Naive thymus-derived CD4-positive, alpha-beta T cell (primary cell): ENCODE measurements at places on chromosomes 3 and 15. TPM values are rescaled to one million over a fixed set of nuclear protein-coding genes. Genes with fewer than 3 reads are reported as not detected.

Gene ZIC4
- total RNA-seq: not detected

- no peak overlapping the region for H3K4me3 ChIP-seq
- no peak for DNase-seq
- no peaks in the 10 kb centered on the region for H3K27me3 ChIP-seq
- no peaks in the 10 kb centered on the region for H3K36me3 ChIP-seq
- H3K4me1 ChIP-seq: no peaks in the 10 kb centered on the region
- H3K27ac ChIP-seq: no peak overlapping the region
Measured at GRCh38 chr3:159451067-159451466, 537.6 kb upstream of the IL12A start.

DNA sequence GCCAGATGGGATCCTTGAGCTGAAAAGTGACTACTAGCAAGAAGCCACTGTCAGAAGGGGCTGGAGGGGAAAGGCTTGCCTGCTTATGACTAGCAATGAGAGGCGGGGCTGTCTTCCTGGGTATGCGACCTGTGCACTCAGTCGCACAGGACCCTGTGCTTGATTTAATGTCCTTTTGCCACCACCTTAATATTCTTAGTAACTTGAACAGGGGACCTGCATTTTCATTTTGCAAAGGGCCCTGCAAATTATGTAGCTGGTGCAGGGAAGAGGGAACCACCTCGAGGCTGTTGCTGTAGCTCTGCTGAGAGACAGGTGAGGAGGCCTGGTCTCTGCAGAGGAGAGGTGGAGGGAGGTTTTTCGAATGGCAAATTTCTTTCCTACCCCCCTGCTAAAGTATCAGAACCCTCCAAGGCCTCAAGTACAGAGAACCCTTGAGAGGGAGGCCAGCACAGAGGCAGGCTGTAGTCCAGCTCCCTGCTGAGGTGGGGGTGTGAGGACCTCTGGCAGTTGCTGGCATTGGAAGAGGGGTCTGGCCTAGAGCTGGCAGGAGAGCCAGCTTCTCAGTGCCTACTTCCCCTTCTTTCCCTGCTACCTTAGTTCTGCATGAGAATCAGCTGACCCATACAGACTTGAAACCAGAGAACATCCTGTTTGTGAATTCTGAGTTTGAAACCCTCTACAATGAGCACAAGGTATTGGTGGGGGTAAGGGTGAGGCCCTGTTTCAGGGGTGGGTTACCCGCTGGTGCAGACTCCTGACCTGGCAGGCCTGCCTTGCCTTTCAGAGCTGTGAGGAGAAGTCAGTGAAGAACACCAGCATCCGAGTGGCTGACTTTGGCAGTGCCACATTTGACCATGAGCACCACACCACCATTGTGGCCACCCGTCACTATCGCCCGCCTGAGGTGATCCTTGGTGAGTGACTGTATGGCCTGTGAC is 11.4 kb downstream of the CLK3 start:
- no peaks in the 10 kb centered on the region for H3K4me1 ChIP-seq
- H3K27ac ChIP-seq: no peak overlapping the region
- no peaks in the 10 kb centered on the region for H3K27me3 ChIP-seq
- peaks cover 99% of the 10 kb centered on the region for H3K36me3 ChIP-seq
- H3K4me3 ChIP-seq: no peak overlapping the region
- no peak for DNase-seq

GRCh38 chr3:185403002-185403401 is 40.1 kb downstream of the MAP3K13 start:
- DNase-seq: no peak
- H3K36me3 ChIP-seq: no peaks in the 10 kb centered on the region
- H3K4me3 ChIP-seq: no peak overlapping the region
- H3K4me1 ChIP-seq: no peaks in the 10 kb centered on the region

Gene BTBD1
- total RNA-seq: 36.1 TPM

- H3K27me3 ChIP-seq: no peaks in the 10 kb centered on the region
- no peaks in the 10 kb centered on the region for H3K4me1 ChIP-seq
- H3K27ac ChIP-seq: no peak overlapping the region
- no peak for DNase-seq
Measured at GRCh38 chr3:10768708-10769394, 47.2 kb upstream of the SLC6A11 start.

- no peaks in the 10 kb centered on the region for H3K36me3 ChIP-seq
- DNase-seq: no peak
- H3K4me3 ChIP-seq: no peak overlapping the region
- no peaks in the 10 kb centered on the region for H3K27me3 ChIP-seq
- no peaks in the 10 kb centered on the region for H3K4me1 ChIP-seq
Measured at GRCh38 chr15:98077186-98077585, 116.7 kb downstream of the ARRDC4 start.

Gene RAB6B
- 1.2 TPM for total RNA-seq

DNA sequence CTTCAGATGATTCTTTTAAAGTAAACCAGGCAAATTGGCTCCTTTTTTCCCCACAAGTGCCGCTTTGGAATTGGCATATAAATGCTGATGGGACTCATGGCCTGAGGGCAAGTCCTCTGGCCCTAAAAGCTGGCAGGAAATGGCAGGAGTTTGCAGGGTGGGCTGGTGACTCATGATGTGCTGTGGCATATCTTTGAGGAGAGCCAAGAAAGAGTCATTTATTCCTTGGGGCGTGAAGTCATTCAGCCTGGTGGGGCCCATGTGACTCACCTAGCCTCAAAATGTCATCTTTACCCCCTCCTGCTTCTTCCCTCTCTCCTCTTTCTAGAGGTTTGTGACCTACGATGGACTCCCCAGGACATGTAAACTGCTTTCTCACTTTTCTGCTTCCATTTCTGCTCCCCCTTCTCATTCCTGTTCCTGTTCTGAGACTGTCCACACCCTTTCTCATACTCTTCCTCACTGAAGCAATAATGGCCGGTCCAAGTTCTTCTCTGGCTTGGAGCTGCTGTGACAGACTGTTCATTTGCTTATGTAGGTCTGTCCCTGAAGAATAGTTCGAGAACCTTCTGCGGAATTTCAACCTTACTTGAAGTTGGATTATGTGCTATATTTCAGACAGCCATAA is 326.1 kb downstream of the SATB1 start:
- H3K4me1 ChIP-seq: no peaks in the 10 kb centered on the region
- no peaks in the 10 kb centered on the region for H3K36me3 ChIP-seq

DNA sequence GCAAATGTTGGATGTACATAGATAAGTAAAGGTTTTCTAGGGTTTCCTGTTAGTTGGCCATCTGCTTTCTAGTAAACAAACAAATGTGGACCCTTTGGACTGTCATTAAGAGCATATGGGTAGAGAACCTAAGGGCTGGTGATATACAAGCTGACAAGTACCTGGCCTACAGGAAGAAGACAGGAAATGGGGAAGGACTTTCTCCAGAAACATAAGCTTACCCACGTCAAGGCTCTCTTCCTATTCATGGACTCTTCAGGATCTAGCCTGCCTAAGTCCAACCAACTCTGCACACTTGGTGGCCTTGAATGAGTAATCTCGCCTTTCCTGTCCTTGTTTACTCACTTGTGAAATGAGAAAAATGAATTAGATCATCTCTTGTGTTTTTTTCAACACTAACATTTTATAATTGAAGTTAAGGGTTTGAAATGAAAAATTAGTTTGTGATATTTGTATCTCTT is 22.2 kb upstream of the GOLIM4 start:
- H3K4me1 ChIP-seq: no peaks in the 10 kb centered on the region
- H3K4me3 ChIP-seq: no peak overlapping the region
- H3K27ac ChIP-seq: no peak overlapping the region
- H3K27me3 ChIP-seq: no peaks in the 10 kb centered on the region

GRCh38 chr3:2770451-2770850 is 339.7 kb downstream of the IL5RA start:
- no peak for DNase-seq
- no peak overlapping the region for H3K4me3 ChIP-seq
- no peaks in the 10 kb centered on the region for H3K27me3 ChIP-seq
- H3K27ac ChIP-seq: no peak overlapping the region
- no peaks in the 10 kb centered on the region for H3K4me1 ChIP-seq

DNA sequence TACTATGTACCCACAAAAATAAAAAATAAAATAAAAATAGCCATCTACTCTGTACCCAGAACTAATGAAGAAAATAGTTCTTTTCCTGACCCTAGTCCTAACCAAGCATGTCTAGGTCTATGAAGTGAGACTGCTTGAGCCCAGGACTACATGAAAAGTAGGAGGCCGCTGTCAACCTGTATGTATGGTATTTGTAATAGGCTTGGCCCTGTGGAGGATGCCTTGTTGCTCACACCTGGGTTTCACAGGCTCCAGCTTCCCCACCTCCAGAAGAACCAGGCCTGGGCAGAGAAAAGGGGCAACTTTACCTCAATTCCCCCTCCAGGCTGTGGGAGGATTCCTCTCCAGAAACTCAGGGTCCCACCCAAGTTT is 6.8 kb upstream of the PKM start:
- no peak for DNase-seq
- no peaks in the 10 kb centered on the region for H3K27me3 ChIP-seq
- no peak overlapping the region for H3K27ac ChIP-seq
- H3K4me1 ChIP-seq: peaks cover 11% of the 10 kb centered on the region

DNA sequence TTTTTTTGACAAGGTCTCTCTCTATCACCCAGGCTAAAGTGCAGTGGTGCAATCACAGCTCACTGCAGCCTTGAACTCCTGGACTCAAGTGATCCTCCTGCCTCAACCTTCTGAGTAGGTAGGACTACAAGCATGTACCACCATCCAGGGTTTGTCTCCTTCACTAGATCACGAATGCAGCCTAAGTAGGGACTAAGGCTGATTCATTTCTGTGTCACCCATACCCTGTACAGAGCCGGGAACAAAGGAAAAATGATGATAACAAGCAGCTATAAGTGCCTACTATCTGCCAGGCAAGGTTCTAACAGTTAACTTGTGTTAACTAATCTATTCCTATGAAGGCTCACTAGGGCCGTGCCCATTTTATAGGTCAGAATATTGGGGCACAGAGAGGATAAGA is 7.0 kb downstream of the TMEM40 start:
- no peak for DNase-seq
- no peak overlapping the region for H3K4me3 ChIP-seq
- no peaks in the 10 kb centered on the region for H3K4me1 ChIP-seq
- no peaks in the 10 kb centered on the region for H3K27me3 ChIP-seq
- H3K36me3 ChIP-seq: no peaks in the 10 kb centered on the region

GRCh38 chr3:62823461-62824050 is 51.7 kb downstream of the CADPS start:
- no peak overlapping the region for H3K27ac ChIP-seq
- no peaks in the 10 kb centered on the region for H3K27me3 ChIP-seq
- H3K4me3 ChIP-seq: no peak overlapping the region
- no peaks in the 10 kb centered on the region for H3K4me1 ChIP-seq

- no peaks in the 10 kb centered on the region for H3K36me3 ChIP-seq
- H3K27me3 ChIP-seq: no peaks in the 10 kb centered on the region
- no peak for DNase-seq
- H3K27ac ChIP-seq: no peak overlapping the region
- H3K4me3 ChIP-seq: no peak overlapping the region
Measured at GRCh38 chr15:58148120-58148519, 9.9 kb downstream of the AQP9 start.

DNA sequence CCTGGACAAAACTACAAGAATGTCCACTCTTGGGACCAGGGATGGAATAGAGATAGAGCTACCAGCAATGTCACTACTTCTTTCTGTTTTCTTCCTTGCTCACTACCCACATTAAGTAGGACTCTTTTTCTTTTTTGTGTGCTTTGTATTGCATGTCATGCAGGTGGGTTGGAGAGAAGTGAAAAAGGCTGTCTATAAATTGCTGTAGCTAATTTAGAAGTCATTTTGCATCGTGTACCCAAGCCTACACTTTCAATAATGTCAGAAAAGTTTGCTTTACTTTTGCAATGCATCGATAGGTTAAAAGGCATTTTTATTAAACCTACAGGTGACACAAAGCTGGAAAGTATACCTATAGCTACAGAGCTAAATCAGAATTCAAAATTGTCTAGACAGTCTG is 58.9 kb downstream of the GTF2E1 start:
- H3K4me1 ChIP-seq: no peaks in the 10 kb centered on the region
- DNase-seq: no peak
- H3K27ac ChIP-seq: no peak overlapping the region
- no peaks in the 10 kb centered on the region for H3K27me3 ChIP-seq
- H3K4me3 ChIP-seq: no peak overlapping the region
- H3K36me3 ChIP-seq: no peaks in the 10 kb centered on the region

DNA sequence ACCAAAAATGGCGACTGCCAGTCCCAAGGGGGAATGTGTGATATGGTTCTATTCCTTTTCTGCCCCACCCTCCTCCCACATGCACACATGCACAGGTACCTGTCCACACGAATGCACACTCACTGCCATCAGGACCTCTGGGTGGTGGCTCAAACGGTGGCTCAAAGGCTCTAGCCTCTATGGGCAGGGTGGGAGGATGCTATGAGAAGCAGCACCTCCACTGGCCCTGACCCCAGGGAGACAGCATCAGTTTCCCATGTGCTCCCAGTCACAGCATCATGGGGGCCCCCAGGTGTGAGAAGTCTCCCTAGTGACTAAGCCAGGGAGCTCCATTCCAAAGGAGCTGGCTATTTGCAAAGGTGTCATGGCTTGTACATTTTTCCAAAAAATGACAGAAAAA is 15.9 kb downstream of the SEMA3G start:
- no peaks in the 10 kb centered on the region for H3K36me3 ChIP-seq
- DNase-seq: no peak
- H3K27ac ChIP-seq: no peak overlapping the region
- H3K4me3 ChIP-seq: no peak overlapping the region
- H3K27me3 ChIP-seq: no peaks in the 10 kb centered on the region
- H3K4me1 ChIP-seq: no peaks in the 10 kb centered on the region

- peaks cover 8% of the 10 kb centered on the region for H3K4me1 ChIP-seq
- no peak overlapping the region for H3K27ac ChIP-seq
- H3K27me3 ChIP-seq: no peaks in the 10 kb centered on the region
- DNase-seq: no peak
- H3K36me3 ChIP-seq: peaks cover 13% of the 10 kb centered on the region
- H3K4me3 ChIP-seq: no peak overlapping the region
Measured at GRCh38 chr3:108053483-108053882, 37.3 kb downstream of the CD47 start.

GRCh38 chr15:70289191-70289955 is 191.7 kb upstream of the TLE3 start:
- H3K27ac ChIP-seq: no peak overlapping the region
- no peaks in the 10 kb centered on the region for H3K27me3 ChIP-seq
- H3K4me3 ChIP-seq: no peak overlapping the region

Gene IL17RD
- 0.05 TPM for total RNA-seq

- no peak for DNase-seq
- H3K27ac ChIP-seq: no peak overlapping the region
- no peaks in the 10 kb centered on the region for H3K36me3 ChIP-seq
- H3K4me3 ChIP-seq: no peak overlapping the region
- no peaks in the 10 kb centered on the region for H3K27me3 ChIP-seq
- H3K4me1 ChIP-seq: no peaks in the 10 kb centered on the region
Measured at GRCh38 chr3:151992326-151993041, 119.0 kb downstream of the SUCNR1 start.
